ENCODE measurements at places on chromosomes 7 and 10.

DNA sequence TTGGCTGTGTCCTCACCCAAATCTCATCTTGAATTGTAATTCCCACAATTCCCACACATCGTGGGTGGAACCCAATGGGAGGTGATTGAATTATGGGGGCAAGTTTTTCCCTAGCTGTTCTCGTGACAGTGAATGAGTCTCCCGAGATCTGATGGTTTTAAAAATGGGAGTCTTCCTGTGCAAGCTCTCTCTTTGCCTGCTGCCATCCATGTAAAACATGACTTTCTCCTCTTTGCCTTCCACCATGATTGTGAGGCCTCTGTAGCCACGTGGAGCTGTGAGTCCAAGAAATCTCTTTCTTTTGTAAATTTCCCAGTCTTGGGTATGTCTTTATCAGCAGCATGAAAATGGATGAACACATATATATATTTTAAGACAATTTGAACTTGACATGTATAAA, 285.4 kb downstream of the BAMBI start:
- DNase-seq, result no peak

- DNase-seq, result no peak
These were observed 997.3 kb downstream of the LRMDA start for GRCh38 chr10:76428551-76429367.

GRCh38 chr10:74262856-74263255, 111.8 kb downstream of the ADK start:
- no peak for DNase-seq

DNA sequence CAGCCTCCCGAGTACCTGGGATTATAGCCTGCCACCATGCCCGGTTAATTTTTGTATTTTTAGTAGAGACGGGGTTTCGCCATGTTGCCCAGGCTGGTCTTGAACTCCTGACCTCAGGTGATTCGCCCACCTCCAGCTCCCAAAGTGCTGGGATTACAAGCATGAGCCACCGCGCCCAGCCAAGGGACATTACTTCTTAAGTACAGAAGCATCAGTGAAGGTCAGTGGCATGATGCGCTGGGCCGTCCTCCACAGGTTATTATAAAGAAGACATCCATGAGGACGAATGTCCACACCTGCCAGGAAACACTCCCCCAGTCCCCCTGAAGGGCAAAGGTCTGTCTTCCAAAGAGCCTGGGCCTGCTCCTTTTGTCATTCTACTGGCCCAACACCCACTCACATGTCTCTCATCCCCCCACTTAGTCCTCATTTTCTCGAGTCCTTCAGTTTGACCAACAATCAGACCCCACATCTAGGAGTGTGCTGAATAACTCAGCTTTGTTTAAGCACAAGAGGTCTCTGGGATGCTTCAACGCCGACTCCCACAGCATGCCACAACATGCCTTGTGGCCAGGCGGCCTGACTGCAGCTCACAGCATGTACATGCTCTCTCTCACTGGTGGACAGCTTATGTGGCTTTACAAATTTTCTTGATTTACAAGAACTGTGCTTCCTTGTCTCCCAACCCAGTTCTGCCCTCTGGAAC, 73.0 kb downstream of the CTBP2 start:
- no peak for DNase-seq

DNA sequence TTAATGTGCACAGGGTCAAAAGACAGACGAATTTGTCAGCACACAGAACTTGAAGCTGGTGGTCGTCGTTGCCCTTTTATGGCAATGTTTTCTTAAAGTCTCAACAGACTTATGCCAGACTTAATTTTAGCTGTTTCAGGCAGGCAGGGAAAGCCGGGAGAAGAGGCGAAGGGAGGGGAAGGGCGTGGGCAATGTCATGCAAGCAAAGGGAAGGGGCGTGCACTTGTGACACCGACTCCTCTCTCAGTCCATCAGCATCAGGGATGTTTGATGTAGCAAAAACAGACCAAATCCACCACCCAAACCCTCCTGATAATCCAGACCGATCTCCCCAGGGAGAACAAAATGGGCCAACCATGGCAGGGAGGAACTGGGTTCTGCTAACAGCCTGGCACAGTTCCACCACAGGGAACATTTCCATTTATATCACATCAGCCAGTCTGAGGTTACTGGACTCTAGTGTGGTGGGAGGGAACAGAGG, 118.1 kb upstream of the RHEB start:
- DNase-seq, result no peak

DNA sequence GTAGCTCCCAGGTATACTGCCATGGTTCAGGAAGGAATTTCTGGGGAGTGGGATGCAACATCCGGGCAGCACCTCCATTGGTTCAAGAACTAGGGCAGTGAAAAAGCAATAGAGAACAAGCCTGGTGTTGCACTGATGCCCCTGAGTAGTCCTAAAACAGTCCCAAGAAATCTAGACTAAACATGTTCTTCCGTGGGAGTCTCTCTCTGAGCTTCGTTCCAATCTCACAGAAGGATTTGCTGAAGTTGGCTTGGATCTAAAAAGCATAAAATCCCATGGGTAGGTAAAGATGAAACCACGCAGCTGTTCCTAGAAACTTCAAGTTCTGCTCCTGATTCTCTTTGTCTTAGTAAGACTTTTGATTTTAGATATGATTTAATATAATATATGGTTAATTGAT, 154.5 kb downstream of the PLXDC2 start:
- no peak for DNase-seq

DNA sequence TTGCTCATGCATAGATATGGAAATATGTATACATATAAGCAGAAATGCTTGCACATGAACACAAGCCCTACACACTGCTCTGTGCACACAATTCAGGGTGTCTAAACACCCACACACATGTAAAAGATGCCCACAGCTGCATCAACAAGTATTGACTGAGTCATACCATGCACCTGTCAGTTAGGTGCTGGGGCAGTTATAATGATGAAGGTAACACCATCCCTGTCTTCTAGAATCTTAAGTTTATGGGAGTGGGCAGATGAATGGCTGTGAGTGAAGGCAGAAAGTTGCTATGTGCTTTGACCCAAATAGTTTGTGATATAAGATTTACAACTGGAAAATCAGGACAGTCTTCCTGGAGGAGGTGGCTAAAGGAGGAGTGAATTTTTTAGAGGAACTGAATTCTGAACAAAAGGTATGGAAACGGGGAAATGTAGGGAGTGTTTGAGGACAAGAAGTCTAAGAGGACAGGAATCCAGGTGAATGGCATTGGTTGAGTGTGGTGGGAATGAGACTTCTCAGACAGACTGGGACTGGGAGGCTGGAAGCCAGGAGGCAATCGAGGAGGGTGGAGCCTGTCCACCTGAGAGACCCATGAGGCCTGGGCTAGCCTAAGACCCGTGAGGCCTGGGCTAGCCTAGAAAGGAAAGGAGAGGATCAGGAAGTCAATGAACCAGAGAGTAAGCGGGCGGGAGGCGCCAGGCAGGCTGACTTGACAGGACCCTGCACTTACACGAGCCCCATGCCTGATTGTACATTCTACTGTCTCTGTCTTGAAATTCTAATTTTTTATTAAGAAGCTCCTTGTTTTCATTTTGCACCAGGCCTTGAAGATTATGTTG, 20.7 kb downstream of the POLL start:
- DNase-seq, result no peak

DNA sequence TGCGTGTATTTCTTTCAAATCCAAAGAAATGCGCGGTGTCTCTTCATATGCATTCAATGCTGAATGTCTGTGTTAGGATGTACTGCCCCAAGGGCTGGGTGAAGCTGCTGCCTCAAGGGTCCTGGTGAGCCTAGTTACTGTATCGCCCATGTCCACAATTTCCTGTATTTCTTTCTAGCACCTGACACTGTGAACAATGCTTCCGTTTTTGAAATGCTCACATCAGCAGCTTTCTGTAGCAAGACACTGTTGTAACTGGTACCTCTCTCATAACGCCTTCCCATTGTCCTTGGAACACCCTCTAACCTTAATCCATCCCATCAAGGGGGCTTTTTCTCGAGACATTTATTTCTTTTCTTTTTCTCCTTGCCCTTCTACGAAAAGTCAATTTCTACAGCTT, 25.1 kb downstream of the NRP1 start:
- DNase-seq, result no peak

DNA sequence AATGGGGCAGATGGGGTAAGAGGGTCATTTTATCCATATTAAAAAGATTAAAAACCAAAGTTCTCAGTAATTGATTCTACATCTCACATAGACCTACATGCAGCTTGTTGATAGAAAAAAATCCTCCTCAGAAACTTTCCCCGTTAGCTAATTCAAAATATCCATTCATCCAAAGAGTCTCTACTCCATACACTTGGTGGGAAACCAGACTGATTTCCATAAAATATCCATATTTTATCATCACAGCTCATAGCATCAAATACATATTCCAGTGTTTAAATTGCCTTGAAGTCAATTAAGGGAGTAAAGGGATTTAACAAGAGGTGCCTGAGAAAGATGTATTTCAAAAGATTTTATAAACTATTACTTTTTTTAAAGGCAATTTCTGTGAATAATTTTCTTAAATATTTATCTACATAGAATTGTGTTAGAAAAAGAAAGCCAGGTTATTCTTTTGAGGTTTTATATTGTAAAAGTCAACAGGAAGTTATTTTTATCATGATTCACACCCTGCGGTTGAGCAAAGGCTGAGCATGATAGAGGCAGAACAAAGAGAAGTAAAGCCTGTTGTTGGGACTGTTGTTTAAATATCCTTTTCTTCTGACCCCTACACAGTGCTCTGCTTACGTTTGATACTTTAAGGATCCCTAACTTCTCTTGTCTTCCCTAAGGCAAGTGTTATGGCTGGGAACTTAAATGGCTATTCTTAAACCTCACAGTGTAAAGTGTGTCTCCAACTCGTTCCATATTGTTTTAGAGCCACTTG, 266.7 kb downstream of the PRKG1 start:
- no peak for DNase-seq

- DNase-seq, result no peak
These were observed 117.1 kb downstream of the KMT2E start for GRCh38 chr7:105131033-105131656.

DNA sequence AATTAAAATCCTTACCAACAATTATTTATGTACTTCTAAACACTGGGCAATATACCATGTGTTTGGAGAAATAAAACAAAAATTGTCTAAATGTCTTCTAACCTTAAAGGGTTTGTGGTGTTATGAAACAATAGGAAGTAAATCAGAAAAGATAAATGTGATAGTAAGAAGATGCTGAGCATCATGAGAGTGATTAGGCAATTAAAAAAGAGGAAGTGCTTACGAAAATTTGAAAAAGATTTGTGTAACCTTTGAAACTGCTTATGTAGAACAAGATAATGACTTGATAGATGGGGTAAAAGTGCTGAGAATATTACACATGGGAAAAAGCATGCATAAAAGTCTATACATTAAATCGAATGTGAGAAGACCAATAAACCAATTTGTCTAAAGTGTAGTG, 573.4 kb upstream of the CNTNAP2 start:
- no peak for DNase-seq

GRCh38 chr10:59829024-59829423, 75.8 kb upstream of the MRLN start:
- DNase-seq, result no peak

GRCh38 chr7:696812-697551, 29.5 kb upstream of the DNAAF5 start:
- no peak for DNase-seq

- DNase-seq, result peak; percentile 7
These were observed 59.9 kb downstream of the TNRC18 start for GRCh38 chr7:5363729-5364128.

DNA sequence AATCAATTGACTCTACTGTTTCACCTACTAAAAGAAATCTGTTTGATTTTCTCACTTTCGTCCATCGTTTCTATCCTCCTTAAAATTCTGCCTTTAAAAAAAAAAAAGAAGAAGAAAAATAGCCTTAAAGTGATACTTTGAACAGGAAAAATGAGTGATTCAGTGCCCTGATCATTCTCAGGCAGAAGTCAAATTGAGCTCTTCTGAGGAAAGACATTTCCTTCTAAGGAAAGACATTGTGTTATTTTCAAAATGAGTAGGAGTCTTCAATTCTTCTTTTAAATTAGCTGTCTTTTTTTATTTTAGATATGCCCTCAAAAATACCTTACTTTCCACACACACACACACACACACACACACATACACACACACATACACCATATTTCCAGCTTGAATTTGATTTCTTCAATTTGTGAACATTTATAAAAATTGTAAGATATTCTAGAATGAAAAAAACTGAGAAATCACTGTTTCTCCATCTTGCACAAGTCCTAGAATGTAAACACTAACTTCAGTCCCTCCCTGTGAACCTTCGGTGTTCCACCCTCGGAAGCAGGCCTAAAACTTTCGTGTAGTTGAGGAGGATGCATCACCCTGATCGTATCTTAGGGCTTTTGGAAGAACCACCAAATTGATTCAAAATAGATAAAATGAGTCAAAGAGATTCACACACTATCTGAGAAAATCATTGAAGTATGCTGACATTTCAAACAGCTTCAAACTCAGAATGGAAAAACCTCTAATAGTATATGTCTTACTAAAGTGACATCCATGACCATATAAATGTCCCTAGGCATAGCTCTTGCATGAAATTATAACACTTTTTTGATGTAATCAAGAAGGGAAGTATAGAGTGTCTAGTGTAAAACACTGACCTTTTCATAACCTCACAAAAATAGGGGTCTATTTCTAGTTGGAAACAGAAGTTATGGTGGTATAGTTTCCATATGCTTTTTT, 270.8 kb downstream of the GATA3 start:
- no peak for DNase-seq

DNA sequence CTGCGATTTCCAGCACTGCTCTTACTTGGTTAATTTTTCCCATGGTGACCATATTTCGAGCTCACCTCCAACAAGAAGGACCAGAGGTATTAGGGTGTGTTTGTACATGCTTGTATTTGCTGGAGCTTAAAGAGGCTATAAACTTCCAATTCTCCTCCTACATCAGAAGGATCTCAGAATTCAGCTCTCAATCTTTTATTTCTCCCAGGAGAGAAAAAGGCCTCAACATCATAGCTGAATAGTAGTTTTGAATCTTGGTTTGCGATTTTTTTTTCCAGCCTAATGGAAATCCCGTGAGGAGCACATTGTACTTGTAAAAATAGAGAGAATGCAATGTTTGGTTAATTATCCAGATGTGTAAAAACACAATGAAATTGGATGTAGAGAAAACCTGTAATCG, 69.7 kb downstream of the CPVL start:
- DNase-seq, result no peak

GRCh38 chr10:90197766-90198165, 496.4 kb downstream of the KIF20B start:
- no peak for DNase-seq

DNA sequence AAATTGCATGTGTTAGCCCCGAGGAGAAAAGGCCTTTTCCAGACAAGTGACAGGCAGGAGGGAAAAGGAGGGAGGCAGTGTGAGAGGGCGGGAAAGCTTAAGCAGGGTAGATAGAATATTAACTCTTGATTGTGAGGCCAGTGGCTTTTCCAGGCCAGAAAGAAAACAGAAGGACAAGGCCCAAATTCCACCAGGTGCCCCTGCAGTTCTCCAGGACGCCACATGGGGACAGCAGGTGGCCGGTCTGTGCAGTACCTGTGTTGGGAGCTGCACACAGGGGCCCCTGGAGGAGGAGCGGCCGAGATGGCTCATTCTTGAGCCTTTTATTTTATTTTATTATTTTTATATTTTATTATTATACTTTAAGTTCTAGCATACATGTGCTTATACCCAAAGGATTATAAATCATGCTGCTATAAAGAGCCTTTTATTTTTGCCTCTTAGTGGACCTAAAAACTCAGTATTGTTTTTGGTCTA, 141.3 kb upstream of the KLF14 start:
- peak; percentile 46 for DNase-seq

GRCh38 chr7:27901028-27901760, 161.2 kb downstream of the TAX1BP1 start:
- peak; percentile 15 for DNase-seq

- no peak for DNase-seq
These were observed 17.3 kb upstream of the FAM241B start for GRCh38 chr10:69612760-69613159.

All from stimulated activated CD4-positive, alpha-beta T cell treated with anti-CD3 and anti-CD28 coated beads, Interleukin-15, amount 100 ng/mL, for 48 hours (primary cell).